Foreskin keratinocyte (primary cell): ENCODE measurements at places on chromosomes 5 and 9.
A peak's percentile ranks its signal among the peaks of the same experiment; 100 is the strongest.

- no peak for DNase-seq
Observed at GRCh38 chr9:13705373-13705772, 425.9 kb upstream of the MPDZ start.

- no peak for DNase-seq
Observed at GRCh38 chr5:33631786-33632185, 191.0 kb downstream of the TARS1 start.

DNA sequence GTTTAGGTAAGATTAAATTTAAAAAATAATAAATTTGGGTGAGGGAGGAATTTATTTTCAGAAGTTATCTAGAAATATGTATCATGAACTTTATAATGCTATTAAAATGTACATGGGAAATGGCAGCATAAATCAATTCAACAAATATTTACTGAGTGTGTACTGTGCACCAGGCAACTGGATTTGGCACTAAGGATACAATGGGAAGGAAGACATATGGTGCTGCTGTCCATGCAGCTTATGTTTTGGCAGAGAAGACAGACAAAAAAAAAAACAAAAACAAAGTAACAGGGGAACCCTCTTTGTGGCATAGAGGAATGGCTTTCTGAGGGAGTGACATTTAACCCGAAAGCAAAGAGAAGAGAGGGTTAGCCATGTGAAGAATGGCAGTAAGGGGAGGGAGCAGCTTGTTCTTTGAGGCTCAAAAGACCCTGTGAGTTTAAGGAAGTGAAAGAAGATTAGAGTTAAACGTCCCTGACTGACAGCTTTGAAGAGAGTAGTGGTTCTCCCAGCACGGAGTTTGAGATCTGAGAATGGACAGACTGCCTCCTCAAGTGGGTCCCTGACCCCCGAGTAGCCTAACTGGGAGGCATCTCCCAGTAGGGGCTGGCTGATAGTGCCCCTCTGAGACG, 23.9 kb downstream of the CNTRL start:
- no peak for DNase-seq

DNA sequence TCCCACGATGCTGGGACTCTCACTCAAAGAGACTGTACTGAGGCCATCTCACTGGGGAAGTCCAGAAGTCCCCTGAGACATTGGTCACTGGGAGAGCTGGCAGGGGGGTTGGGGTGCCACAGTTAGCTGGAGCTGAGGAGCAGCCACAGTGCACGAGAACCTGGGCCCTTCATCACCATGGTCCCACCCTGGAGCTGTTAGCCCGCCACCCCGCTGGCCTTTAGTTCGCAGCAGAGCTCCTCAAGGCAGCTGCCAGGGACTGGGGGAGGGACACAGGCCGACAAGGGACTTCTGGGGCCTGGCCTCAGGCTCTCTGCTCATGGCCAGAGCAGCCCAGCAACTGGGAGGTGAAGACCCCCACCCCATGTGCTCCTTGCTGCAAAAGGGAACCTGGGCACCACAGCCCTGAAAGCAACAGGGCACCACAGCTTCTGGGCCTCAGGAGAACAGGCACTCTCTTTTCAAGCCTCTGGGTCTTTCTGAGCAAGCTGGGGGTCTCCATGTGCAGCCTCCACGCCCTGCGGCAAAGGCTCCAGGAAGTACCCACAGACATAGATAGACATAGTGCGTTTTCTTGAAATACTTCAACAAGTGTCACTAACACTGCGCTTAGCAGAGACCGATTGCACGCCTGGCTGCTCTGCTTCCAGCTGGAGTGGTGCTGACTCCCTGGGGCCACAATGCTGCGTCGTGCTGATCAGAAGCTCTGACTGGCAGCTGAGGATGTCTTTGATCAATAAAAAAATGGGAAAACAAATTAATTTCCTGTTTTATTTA, 46.0 kb downstream of the VAV2 start:
- DNase-seq = no peak

- peak; percentile 65 for DNase-seq
Observed at GRCh38 chr5:57538341-57538955, 55.8 kb upstream of the ACTBL2 start.

DNA sequence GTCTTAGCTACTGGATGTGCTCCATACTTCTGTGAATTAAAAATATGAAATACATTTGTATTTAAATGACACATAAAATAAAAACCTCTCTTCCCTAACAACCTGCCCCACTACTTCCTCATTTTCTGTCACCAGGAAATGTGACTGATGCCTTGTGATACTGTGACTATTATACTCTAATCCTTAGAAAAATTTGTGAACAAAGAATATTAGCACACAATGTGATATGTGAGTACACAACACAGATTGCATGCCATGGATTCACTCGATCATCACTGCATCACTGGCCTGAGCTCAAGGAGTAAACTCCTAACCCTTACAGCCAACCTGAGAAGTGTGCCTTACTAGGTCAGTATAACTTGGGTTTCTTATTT, 281.0 kb downstream of the EFNA5 start:
- no peak for DNase-seq

DNA sequence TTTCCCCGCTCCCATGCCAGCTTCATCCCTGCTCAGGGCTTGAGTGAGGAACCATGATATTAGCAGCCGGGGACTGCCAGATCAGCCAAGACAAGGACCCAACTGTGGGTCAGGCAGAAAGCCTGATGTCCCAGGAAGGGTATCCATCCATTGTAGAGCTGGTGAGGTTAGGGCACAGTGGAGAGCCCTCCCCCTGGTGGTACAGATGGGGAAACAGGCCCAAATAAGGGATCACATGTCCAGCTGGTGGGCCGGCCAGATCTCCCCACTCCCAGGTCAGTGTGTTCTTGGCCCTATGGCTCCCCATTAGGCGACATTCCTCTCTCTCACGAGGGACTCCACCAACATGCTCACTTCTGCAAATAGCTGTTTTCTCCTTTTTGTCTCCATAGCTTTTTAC, 9.0 kb downstream of the CDX1 start:
- no peak for DNase-seq

DNA sequence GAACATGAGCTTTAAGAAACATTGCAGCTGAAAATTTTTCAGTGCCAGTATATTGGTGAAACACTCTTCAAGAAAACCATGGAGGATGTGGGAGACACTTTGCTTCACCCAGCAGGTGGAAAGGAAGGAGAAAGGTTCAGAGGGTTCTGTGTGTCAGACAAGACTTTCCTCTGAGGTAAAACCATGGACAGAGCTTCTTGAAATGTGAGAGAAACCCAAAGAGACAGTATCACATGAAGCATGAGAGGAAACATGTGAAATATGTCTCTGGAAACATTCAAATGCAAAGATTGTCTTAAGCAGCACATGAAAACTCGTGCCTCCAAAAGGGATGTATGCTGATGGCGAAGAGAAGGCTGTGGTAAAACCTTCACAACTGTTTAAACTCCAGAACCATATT, 368.9 kb upstream of the ST8SIA4 start:
- DNase-seq = no peak

DNA sequence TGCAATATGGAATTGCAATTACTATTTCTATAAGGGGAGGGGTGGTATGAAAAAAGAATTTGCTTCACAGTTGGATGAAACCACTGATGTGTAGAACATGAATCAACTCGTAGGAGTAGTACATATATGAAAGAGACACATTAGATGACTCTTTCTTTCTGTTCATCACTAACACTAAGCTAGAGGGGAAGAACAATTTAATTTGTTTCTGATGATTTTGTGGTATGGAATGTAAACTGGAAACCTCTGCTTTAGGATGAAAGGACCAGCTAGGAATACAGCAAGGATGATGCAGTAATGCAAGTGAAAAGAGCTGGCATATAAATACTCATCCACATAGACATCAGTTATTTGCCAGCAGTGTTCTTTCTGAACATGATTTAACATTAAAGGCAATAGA, 113.4 kb downstream of the PAPPA start:
- DNase-seq = peak; percentile 96

- no peak for DNase-seq
Observed at GRCh38 chr9:136542241-136543040, 3.4 kb downstream of the NOTCH1 start.

- DNase-seq = no peak
Observed at GRCh38 chr9:33318225-33318624, 27.9 kb downstream of the NFX1 start.

- DNase-seq = no peak
Observed at GRCh38 chr5:175773534-175774070, 97.8 kb upstream of the CPLX2 start.

GRCh38 chr9:133772581-133772980, 34.4 kb upstream of the SARDH start:
- DNase-seq = no peak

GRCh38 chr9:3768712-3769457, 243.1 kb upstream of the RFX3 start:
- no peak for DNase-seq

- no peak for DNase-seq
Observed at GRCh38 chr9:134062461-134063087, 5.3 kb downstream of the BRD3 start.

DNA sequence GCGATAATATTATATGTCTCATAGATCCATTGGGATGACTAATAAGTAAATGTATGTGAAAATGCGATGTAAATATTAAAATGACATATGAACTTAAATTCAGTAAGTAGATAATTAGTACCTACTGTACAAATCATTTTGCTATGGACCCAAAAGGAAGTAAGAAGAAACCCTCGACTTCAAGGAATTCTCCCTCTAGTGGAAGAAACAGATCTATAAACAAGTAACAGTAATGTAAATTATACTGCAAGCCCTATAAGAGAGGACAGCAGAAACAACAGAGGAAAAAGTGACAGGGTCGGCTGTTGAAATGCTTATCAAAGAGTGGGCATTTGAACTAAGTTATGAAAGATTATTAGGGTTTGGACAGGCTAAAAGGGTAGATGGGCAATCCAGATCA, 320.3 kb downstream of the DMAC1 start:
- DNase-seq = no peak

GRCh38 chr5:135018457-135018856, 15.6 kb downstream of the PITX1 start:
- no peak for DNase-seq

- peak; percentile 34 for DNase-seq
Observed at GRCh38 chr5:60410427-60410826, 289.5 kb downstream of the DEPDC1B start.

DNA sequence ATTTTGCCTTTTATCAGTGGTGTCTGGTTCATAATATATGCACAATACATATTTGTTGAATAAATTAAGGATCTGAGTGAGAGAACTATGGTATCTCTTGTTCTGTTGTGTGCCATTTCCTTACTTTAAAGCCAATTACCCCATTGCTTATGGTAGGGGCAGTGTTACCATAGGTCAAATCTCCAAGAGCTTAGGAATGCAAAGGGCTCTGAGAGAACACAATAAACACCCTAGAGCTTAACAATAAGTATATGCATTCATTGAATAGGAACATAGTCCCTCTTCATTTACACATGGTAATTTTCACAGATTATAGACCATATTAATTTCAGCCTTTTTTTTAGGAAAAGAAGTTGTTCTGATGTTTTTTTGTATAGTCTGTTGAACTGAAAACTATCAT, 112.2 kb downstream of the MCTP1 start:
- no peak for DNase-seq

DNA sequence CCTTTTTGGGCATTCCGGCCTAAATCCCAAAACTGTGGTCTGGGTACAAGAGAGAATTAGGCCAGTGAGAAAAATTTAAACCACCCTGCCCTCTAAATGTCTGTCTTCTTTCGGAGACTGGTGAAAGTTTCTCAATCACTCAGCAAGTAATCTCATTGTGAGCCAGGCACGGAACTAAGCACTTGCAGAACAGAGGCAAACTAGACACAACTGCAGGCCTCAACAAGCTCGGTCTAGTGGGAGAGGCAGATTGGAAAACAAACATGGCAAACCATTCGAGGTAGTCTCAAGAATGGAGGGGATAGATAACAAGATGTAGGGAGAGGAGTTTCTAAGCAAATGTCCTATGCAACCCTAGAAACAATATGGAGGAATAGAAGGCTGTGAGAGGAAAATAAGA, 8.9 kb upstream of the C5orf58 start:
- DNase-seq = peak; percentile 27

GRCh38 chr9:108671794-108672193, 184.0 kb downstream of the ACTL7B start:
- DNase-seq = peak; percentile 98

DNA sequence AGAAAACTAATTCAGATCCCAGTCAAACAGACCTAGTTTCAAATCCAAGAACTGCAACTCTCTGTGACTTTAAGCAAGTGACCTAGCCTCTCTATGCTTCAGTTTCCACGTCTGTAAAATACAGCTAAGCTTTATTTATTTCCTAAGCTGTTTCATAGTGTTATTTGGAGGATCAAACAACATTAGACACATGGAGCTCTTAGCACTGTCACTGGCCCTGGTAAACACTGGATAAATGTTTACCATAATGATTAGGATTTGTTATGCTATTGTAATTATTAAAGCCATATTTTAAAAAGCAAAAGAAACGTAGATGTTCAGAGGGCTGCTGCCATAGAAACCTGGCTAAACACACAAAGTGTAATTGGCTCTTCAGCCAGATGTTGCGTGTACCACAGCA, 26.6 kb upstream of the C5orf58 start:
- DNase-seq = no peak

GRCh38 chr5:123708074-123708806, 196.3 kb downstream of the CSNK1G3 start:
- DNase-seq = peak; percentile 61

DNA sequence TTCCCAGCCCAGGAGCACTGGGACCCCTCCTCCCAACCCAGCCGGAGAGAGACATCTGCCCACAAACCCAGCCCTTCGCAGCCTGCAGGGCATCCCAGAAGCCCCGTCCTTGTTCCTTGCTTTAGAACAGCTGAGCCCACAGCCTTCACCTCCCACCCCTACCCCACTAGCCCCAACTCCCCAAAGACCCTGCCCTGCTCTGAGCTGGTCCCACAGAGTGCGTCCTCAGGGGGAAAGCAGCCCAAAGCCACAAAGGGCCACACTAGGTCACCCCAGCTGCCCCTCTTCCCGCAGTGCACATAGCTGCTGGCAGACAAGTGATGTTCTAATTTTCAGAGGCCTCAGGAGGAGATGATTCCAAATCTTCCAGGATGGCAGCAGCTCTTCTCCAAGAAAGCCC, 8.8 kb downstream of the PLPP7 start:
- DNase-seq = no peak

DNA sequence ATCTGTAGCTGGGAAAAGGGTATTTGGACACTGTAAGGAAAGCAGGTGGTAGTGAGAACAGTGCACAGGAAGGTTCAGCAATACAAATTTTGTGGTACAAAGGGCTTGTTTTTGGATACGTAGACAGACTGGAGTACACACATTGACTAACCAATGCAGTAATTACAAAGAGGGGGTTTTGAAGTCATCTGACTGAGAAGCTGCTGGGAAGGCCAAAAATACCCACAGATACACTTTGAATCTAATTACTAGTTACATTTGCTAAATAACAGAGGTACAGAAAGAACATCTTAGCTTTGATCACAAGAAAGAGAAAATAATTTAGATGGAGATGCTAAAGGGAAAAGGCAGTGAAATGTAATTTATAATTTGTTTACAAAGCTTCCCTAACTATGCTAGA, 45.9 kb downstream of the PKD2L2 start:
- DNase-seq = no peak

DNA sequence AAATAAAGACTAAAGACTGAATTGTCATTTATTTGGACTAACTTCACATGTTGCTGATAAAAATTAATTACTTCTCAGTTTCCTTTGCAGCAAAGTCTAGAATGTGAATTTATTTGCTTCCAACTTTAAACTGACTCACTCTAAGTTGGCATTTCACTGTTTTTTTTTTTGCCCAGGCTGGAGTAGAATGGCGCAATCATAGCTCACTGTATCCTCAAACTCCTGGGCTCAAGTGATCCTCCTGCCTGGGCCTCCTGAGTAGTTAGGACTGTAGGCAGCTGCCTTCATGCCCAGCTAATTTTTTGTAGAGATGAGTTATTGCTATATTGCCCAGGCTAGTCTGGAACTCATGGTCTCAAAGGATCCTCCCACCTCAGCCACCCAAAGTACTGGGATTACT, 3.5 kb downstream of the CCNB1 start:
- DNase-seq = no peak
